ENCODE measurements at places on chromosomes 7 and 10.

DNA sequence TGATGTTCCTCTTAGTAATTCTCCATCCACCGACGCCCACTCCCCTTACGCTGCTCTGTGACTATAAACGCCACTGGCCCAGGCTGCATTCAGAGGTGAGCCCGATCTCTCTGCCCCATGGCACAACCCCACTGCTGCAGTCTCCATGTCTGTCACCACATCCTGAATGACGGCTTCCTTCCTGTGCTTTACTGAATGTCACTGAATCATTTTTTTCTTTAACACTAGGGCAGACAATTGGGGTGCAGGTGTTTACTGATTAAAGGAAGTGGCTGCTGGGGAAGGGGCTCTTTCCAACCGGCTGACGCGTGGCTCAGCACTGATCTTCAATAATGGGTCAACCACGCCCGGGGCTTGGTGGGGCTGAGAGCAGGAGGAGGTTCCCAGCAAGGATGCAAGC lies 208.3 kb downstream of the USP6NL start:
- no peak for DNase-seq

DNA sequence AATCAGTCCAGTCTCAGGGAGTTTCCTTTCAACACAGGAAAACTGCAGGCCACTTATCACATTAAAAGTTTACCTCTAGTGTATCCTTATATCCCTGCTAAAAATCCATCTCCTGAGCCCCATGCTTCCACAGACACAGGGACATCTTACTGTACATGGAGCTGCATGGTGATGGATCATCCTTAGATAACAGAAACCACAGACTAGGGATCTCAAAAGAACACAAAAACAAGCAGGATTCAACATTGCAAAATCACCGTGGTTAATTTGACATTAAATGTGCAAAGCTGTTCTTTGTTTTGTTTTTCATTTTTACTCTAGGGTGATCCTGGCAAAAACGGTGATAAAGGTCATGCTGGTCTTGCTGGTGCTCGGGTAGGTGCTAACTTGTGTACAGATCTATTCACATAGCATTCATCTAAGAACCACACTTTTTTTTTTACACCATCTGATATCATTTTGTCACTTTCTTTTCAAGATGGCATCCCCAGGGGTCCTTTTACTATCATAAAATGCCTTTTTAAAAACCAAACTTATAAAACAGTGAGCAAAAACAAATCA lies 18.1 kb downstream of the COL1A2 start:
- peak; percentile 70 for DNase-seq

- no peak for DNase-seq
Measured at GRCh38 chr7:150586068-150586784, 19.0 kb downstream of the GIMAP4 start.

DNA sequence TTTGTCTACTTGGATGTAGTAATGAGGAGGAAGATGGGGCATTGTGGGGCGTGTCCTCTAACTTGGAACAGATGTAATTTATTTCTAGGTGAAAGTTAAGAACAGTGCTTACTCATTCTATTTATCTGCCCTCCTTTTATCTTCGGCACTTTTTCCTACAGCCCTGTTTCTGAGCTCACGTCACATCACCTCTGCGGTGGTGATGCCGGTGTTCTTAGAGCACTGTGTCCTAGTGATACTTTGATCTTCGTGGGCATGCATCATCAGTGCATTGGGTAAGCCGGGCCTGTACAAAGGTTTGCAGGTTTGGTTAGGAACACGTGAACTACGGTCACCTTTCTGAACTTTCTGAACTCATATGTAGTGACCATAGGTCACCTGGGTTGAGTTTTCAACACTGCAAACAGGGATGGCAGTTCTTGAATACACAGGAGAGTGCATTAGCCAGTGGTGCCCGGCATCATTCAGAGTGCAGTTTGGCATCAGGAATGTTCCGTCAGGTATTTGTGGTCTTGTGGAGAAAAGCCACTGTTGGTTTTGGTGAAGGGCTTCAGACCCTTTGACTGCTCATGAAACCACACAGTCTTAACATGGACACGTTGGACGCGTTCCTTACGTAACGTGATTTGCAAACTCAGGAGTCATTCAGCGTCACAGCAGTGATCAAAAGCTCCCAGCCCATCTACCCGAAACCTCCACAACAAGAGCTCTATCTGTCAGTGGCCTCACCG lies 5.6 kb downstream of the POR start:
- DNase-seq: peak; percentile 29

GRCh38 chr10:47067949-47068940 lies 157.0 kb downstream of the PTPN20 start:
- no peak for DNase-seq

DNA sequence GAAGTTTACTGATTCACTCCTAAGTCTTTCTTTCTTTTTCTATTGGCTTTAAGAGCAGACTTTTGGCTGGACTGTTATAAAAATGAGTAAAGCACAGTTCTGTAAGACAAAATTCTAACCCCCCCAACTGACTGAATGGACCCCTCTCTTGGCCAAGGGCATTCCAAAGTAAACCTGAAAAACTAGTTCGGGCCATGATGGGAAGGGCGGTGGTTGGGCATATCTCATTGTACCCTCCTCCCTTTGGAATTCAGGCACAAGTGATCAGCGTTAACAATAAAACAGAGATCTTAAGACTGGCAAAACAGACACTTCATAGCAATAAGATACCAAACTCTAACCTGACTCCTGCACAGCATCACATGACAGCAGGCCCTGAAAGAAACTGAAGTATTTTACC lies 6.1 kb upstream of the KIF20B start:
- no peak for DNase-seq

DNA sequence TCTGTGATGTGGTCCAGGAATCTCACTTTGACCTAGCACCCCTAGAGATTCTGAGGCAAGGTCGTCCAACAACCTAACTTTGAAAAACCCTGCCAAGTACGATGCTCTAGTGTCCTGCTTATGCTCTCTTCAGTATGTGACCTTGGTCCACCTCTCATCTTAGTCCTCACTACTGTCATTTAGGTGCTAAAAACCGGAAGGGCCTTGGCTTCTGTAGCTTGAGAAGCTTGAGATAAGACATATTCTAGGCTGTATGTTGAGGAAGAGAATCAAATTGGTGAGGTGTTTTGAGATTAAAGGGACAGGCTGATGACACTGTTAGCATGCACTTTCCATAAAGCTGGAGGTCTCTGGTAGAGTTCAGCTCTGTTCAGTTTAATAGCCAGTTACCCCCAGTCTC lies 57.0 kb upstream of the MTPN start:
- no peak for DNase-seq

GRCh38 chr7:25802473-25802872 lies 349.5 kb upstream of the NFE2L3 start:
- no peak for DNase-seq

DNA sequence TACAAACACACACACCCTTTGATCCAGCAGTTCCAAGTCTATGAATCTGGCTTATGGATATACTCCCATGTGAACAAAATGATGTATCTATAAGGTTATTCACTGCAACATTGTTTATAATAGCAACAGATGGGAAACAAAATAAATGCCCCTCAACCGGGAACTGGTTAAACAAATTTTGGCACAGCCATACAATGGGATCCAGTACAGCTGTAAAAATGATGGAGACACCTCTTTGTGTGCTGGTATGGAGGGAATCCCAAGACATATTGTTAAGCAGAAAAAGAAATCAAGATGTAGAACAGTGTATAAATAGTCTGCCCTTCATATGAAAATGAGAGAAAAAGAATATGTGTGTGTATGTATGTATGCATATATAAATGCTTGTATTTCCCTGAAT lies 155.5 kb downstream of the SNX10 start:
- no peak for DNase-seq

DNA sequence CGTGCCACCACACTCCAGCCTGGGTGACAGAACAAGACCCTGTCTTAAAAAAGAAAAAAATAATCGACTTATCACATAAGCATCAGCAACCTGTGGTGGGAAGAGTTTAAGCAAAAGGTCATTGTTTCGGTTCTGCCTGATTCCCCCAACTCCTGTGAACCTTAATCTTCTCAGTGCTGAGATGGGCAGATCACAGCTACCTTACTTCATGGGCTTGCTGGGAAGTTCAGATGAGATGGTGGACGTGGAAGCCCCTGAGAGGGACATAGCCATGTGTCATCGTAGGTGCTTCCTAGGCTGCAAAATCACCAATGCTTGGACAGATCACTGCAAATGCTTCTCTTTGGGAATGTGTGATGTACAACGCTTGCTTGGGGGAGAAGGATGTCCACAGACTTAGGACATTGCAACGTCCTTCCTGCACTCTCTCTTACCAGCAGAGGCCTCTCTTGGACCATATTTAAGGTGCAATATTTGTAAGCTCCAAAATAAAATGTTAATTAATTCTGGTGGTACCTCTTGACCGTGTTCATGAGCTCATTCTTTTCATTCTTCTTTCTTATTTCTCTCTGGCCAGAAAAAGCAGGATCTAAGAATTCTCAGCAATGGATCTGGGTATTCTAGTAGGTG lies 8.6 kb downstream of the GJD4 start:
- peak; percentile 72 for DNase-seq

- DNase-seq: no peak
Measured at GRCh38 chr10:133144771-133145170, 15.2 kb upstream of the KNDC1 start.

Measured in fibroblast of the aortic adventitia (primary cell).